EH (cell line): ENCODE measurements at places on chromosomes 13 and 19.

DNA sequence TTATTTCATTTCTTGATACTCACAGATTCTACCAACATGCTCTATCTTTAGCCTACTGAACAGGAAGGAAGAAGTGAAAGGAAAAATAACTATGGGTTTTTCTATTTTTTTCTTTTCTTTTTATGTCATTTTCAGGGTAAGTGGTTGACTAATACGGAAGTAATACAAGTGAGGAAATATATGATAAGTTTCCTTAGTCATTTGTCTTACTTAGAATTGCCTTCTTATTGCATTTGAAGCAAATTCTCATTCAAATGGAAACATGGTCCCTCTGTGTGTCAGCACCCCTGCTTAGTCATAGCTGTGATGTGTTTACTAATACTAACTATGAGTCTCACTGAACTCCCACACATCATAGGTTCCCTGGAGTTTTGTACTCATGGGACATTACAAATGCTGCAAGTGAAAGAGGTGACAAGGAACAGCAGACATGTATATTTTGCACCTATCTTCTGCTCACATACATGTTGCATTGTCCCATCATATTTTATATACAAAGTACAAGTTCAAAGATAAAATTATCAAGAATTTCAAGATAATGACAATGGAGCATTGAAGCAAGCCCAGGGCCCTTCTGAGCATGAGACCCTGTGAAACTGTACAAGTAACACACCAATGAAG, 60.1 kb downstream of the DCT start:
- peak; percentile 1 for DNase-seq

- DNase-seq: peak; percentile 88
These were observed 120.1 kb upstream of the CSNK1A1L start for GRCh38 chr13:37225414-37226070.

DNA sequence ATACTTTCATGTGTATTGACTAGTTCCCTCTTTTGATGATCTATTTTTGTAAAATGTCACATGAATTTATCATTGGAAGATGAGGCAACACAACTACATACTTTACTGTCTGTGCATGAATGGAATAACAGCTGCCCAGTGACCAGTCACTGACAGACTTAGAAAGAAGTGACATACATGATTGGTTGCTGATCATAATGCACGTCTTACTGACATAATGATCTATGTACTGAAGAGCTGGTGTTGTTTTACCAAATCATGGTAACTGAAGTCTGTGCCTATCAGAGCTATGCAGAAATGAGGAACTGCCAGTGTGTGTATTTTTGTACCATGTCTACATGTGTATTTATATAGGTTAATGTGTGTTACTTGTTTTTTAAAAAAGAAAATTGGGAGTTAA, 26.5 kb downstream of the GPR18 start:
- DNase-seq: no peak

DNA sequence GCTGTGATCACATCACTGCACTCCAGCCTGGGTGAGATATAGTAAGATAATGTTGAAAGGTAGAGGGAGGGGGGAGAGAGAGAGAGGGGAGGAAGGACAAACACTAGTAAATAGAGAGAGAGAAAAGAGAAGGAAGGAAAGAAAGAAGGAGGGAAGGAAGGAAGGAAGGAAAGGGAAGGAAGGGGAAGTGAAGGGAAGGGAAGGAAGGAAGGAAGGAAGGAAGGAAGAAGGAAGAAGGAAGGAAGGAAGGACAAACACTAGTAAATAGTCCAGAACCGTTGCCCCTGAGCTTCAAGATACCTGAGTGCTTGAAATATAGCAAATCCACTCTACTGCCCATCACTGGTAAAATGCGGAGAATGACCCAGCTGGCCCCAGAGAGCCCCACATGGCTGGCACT, 156.5 kb upstream of the ZNF507 start:
- DNase-seq: no peak

- no peak for DNase-seq
These were observed 1528.0 kb downstream of the SLITRK5 start for GRCh38 chr13:89199138-89199537.

- no peak for DNase-seq
These were observed 30.7 kb downstream of the ZNF793 start for GRCh38 chr19:37537391-37537947.

DNA sequence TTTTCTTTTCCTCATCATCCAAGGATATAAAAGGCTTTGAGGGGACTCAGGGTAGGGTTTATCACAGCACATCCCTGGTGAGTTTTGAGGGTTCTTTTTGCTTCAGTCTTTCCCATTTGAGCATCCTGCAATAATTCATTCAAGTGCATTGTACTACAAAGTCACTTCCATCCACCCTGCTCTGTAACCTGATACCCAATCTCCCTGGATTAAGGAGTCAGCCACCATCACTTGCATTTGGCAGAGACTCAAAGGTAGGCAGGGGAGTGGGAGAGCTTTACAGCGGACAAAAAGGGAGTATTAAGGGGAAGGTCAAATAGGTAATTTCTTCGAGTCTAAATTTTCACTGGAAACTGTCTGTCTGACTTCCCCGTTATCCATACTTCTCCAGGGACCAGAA, 216.1 kb upstream of the TMTC4 start:
- no peak for DNase-seq
